ENCODE measurements at places on chromosomes 2 and 18.

DNA sequence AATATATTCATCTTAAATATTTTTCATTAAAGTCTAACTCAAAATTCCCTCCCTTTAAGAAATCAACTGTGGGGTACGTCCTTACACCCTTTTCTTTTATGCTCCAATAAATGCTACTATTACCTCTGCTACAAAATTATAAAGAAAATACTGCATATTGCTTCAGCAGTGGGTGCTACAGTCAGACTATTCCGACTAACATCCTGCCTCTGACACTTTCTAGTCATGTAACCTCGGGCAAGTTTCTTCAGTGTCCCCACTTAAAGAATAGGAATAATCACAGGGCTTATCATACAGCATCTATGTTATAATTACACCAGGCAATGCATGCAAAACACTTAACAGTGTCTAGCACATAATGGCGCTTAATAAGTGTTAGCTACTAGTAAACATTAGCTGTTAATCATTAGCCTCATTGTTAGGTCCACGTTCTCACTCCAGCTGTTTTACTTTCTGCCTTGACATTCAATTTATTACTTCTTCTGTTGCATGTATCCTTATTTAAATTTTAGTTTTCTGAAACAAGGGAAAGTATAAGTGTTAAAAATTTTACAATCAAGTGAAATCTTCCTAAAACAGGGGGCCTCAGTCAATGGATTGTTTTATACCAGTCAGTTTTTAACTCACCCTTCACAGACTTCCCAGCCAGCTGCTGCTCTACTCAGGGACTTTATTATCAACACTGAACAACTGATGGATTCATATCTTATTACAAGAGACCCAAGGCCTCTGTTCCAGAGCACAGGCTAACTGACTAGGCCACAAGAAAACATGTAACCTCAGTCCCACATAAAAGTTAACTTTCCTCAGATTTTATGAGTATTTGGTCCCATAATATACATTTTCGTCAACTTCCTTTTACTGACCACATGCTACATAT lies 54.0 kb downstream of the CLASP1 start:
- no peak for DNase-seq

DNA sequence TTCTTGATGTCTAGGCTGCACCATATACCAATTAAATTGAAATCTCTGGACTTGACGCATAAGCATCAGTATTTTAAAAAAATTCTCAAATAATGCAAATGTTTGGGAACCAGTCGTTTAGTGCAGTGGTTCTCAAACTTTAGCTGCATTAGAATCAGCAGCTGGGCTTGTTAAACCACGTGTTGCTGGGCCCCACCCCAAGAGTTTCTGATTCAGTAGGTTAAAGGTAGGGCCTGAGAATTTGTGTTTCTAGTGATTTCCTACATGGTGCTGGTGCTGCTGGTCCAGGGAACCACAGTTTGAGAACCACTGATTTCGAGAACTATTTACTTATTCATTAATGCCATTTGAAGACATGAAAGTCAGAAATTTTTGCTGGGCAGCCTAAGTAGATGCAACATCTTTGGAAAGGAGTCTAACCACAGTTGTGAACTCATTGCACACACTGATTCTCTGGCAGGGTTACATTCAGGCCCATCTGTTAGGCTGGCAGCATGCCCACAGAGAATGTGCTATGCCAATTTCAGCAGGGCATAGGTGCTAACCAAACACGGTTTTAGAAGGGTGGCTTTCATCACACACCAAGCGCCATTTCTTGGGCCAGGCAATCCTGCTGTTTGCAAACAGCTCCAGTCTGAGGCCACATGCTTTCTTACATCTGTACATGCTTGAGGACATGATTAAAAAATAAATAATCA lies 26.4 kb upstream of the ATP5MC3 start:
- DNase-seq: no peak

- DNase-seq: no peak
Observed at GRCh38 chr2:123546353-123546752, 478.7 kb upstream of the CNTNAP5 start.

DNA sequence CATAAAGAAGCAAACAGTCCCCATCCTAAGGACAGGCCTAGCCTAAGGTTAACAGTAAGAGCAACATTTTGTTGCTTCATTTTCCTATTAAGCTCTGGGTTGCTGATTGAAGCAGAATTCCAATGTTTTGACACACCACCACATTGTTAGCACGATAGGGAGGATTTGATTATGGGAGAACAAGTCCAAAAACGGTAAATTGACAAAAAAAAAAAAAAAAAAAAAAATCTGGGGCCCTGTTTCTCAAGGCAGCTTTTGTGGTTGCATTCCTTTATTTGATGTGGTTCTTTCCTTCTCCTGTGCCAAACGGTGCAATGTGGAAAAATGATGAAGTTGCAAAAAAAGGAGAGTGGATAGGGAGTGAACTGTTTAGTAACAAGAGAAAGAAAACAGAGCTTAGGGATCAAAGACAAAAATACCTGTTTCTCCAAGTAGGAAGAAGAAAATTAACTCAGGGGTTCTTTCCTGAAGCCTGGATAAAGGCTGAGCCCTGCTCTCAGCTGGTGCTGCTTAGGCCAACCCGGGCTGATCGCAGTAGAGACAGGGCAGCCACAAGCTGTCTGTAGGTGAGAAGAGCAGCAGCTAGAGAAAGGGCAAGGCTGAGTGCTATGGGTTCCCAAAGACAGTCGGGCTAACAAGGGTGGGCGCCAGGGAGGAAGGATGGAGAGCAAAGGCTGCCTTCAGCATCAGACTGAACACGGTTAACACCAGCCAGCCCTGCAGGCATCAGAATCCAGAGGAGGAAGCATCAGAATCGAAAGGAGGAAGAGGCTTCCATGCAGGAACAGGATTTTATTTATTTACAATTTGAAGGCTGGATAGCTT lies 167.8 kb upstream of the FOSL2 start:
- no peak for DNase-seq

GRCh38 chr2:195413944-195414343 lies 243.1 kb upstream of the SLC39A10 start:
- no peak for DNase-seq

GRCh38 chr18:8976606-8977005 lies 125.9 kb upstream of the NDUFV2 start:
- DNase-seq: no peak

DNA sequence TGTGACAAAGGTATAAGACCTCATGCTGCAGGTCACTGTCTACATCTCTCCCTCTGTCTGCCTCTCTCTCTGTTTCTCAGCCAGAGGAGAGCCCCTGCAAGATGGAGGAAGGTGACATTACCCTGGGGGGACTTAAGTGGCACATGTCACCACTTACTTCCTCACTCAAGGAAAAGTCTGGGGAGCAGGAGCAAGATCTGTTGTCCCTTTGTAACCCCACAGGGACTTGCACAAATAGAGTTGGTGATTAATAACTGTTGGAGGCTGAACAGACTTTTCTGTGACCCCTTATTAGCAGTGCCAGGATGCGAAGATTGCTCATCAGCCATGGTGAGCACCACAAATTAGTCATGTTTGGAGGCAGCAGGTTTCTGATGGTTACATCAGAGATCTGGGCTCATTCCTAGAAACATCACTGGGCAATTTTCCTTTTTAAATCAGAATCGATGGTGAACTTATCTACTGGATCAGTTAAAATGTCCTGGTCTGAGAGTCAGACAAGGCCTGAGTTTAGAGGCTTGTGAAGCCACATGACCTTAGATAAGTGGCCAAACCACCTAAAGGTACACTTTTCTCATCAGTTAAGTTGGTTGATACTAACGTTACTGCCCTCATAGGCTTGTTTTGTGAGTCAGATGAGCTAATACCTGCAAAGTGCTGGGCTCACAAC lies 81.2 kb upstream of the LTBP1 start:
- DNase-seq: no peak

- no peak for DNase-seq
Observed at GRCh38 chr2:86204458-86204857, 5.2 kb downstream of the MRPL35 start.

- peak; percentile 39 for DNase-seq
Observed at GRCh38 chr18:21904856-21905255, 164.3 kb downstream of the MIB1 start.

- DNase-seq: no peak
Observed at GRCh38 chr2:72917138-72917876, at the start of gene EMX1. Gene EMX1, plus strand, starts transcription at chr2:72917519. Its CDS starts 334 bp downstream, at chr2:72917853.

GRCh38 chr18:36181441-36181840 lies 5.9 kb upstream of the MOCOS start:
- no peak for DNase-seq

DNA sequence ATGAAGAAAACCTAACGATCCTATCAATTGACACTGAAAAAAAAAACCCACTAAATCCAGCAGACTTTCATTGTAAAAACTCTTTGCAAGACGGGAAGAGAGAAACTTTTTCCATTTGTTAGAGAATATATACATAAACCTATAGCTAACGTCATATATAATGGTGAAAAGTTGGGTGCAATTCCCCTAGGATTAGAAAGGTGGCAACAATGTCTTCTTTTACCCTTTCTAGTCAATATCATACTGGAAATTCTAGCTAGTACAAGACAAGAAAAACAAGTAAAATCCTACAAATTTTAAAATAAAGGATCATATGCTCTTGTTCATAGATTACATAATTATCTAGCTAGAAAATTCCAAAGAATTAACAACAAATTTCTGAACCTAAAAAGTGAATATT lies 1596.5 kb upstream of the LRRTM1 start:
- no peak for DNase-seq

- DNase-seq: no peak
Observed at GRCh38 chr2:45003579-45004551, 5.4 kb downstream of the SIX2 start.

- DNase-seq: no peak
Observed at GRCh38 chr2:88657131-88657530, 29.9 kb upstream of the EIF2AK3 start.

GRCh38 chr2:26945991-26946750 lies 24.3 kb upstream of the MAPRE3 start:
- no peak for DNase-seq

DNA sequence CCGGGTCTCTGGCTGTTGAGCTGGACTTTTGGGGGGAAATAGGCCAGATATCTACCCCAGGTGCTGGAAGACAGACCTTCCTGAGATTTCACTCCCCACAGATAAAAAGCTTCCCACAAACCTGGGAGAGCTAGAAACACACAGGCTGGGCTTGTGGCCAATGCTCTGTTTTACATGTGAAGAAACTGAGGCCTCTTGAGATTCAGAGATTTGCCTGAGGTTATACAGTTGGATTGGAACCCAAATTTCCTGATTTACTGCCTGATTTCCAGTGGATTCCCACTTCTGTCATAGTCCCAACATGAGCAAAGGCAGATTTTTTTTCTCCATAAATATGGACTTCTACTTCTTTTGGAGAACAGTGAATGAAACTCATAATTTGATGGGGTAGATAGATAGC lies 360.2 kb downstream of the SETBP1 start:
- DNase-seq: peak; percentile 27

DNA sequence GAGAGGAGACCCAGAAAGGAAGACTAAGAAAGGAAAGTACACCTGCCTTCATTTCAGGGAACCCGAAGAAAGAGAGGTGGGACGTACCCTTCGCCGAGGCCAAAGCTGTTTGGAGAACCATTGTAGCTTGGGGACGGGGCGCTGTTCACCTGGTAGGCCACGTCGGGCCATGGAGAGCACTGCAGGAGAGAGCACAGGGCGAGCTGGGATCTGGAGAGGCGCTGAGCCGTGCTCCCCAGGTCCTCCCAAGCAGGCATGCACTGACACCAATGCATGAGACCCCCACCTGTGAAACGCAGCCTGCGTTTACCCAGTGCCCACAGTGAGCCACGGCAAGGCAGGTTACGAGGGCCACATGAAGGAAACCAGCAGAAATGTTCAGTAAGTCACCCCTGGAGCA lies 45.5 kb downstream of the TFCP2L1 start:
- no peak for DNase-seq

DNA sequence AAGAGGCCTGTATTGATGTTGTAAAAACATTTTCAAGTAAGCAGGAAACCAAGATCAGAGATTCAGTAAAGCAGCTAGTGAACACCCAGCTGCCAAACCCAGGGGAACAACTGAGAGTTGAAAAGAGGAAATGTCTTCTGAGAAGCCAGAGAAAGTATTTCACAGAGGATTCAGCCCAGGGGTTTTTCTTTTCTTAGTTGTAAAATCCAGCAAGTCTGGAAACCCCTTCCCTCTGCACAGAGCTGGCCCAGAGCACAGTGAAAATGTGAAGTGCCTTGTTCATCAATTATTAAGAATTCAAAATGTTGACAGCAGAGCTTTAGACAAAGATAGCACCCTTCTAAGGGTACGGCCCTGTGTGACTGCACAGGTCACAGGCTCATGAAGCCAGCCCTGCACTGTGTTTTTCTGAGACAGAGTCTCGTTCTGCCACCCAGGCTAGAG lies 28.4 kb downstream of the AFF3 start:
- DNase-seq: no peak
